MG63 (cell line): ENCODE measurements at places on chromosomes 4 and X.

- no peak for DNase-seq
These were observed 43.8 kb upstream of the HPSE start for GRCh38 chr4:83378419-83378818.

GRCh38 chrX:4550018-4550417, 836.6 kb upstream of the PRKX start:
- DNase-seq: no peak

DNA sequence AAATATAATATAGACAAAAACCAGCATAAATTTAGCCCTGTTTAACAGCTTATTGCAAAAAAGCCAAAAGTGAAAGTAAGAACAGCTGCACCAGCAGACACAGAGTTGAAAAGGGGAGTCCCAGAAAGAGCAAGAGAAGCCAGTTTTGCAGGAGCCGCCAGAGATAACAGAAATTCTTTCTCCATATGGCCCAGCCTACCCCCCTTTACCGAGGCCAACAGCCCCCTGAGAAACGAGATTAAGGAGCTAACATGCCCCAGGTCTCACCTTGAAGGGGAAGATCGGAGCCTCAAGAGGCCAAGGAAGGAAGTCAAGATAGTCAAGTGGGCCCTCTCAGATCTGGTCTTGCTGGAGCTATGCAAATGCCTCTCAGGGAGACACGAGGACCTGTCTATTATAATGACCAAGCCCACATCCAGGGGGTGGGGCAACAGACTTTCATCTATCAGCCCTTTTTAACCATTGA, 4.8 kb downstream of the ACOX3 start:
- no peak for DNase-seq

DNA sequence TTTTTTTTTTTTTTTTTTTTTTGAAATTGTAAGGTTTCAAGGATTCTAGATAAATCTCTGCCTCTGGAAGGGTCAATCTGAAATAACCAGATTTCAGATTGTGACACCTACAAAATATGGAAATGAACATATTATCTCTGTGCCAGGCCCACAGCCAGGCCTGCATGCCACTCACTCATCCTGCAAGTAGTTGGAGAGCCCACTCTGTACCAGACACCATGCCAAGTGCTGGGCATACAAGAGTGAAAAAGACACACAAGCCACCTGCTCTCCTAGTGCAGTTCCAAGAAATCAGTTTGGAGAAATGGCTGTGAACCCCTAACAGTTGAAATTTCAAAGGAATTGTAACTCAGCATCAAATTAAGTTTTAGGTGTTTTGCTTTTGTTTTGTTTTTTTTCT, 145.9 kb upstream of the NOCT start:
- no peak for DNase-seq

DNA sequence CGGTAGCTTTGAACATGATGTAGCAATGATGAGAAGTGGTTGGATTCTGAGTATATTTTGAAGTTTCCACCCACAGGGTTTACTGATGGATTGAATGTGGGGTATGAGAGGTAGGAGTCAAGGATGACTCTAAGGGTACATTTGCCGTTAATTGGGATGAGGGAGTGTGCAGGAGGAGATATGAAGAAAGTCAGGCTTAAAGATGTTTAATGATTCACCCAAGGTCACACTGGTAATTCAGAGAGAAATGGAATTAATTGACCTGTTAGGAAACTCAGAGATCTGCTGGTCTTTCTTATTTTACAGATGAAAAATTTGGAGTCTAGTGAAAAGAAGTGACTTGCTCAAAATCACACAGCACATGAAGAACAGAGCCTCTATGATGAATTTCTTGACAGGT, 390.7 kb downstream of the GBA3 start:
- no peak for DNase-seq

DNA sequence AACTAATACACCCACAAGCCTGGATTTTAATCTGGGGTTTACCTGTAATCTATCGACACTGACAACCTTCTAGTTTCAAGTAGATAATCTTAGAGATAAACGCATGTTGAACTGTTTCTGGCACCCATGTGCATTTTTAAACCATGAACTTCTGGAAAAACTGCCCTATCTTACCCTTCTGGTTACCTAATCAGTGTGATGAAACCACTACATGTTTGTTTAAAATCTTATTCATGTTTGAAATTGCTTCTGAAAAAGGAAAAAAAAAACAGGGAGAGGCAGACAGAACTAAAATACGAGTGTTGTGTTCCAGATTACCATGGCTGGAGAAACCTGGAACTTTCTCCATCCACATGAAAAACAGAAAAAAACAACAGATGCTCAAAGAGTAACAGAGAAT, 139.3 kb downstream of the MID1IP1 start:
- no peak for DNase-seq

GRCh38 chr4:128516301-128516969, 228.8 kb upstream of the PGRMC2 start:
- DNase-seq: no peak

- no peak for DNase-seq
These were observed 1263.5 kb downstream of the PCDH7 start for GRCh38 chr4:31983677-31984076.

GRCh38 chr4:22192084-22192511, 243.5 kb upstream of the KCNIP4 start:
- DNase-seq: no peak

- no peak for DNase-seq
These were observed 28.1 kb downstream of the XAGE5 start for GRCh38 chrX:52839137-52839536.

DNA sequence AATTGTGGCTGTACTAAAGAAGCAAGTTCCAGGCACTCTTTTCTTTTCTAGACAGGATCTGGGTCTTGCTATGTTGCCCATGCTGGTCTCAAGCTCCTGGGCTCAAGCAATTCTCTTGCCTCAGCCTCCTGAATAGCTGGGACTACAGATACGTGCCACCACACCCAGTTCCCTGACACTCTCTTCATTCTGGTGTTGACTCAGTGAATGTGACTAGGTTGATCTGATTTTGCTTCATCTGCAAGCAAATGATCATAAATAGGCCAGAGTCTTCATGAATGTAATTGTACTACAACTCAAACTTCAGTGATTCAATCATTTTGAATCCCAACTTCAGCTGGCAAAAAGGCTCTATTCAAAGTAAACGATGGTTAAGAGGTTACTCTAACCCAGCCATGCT, 78.5 kb downstream of the APBB2 start:
- no peak for DNase-seq

DNA sequence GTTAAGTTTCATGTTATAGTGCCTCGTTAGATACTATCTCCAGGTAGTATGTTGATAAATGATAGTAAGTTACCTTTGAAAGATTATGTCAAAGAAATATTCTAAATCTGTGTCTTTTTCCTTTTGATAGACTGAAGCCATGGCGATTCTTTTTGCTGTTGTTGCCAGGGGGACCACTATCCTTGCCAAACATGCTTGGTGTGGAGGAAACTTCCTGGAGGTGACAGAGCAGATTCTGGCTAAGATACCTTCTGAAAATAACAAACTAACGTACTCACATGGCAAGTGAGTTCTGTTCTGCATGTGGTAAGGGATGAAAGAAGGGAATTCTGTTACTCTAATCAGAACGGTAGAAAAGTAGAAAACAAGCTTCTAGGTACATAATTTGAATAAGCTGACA, 8.2 kb downstream of the VAMP7 start:
- DNase-seq: no peak

DNA sequence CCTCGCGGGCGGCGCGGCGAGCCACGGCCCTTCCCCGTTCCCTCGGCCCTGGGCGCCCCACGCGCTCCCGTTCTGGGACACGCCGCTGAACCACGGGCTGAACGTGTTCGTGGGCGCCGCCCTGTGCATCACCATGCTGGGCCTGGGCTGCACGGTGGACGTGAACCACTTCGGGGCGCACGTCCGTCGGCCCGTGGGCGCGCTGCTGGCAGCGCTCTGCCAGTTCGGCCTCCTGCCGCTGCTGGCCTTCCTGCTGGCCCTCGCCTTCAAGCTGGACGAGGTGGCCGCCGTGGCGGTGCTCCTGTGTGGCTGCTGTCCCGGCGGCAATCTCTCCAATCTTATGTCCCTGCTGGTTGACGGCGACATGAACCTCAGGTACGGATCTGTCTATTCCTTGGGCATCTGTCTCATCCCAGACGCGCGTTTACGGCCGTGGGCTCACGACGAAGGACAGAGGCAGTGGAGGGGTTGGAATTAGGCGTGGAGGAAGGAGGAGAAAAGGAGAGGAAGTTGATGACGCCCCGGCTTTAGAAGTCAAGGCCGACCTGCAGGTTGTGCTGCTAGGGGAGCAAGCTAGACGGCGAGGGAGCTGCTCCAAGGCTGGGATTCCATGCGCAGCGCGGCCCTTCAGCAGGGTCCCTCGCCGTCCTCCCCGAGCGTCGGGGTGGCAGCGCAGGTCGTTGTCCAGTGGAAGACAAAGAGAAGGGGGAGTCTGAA, 792 bp downstream of the SLC10A4 start:
- DNase-seq: no peak

GRCh38 chr4:48589098-48589445, 99.0 kb downstream of the ZAR1 start:
- DNase-seq: no peak
